ENCODE measurements at places on chromosomes 5 and 9.

DNA sequence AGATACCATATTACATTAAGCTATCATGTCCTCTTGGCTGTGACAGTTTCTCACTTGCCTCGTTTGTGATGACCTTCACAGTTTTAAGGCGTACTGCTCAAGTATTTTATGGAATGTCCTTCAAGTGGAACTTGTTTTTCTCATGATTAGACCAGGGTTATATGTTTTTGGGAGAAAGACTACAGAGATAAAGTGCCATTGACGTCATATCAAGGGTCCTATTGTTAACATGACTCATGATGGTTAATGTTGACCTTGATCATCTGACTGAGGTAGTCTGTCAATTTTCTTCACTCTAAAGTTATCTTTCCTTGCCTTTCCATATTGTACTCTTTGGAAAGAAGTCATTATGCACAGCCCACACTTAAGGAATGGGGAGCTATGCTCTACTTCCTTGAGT is 17.8 kb upstream of the PTBP3 start:
- no peak for DNase-seq

DNA sequence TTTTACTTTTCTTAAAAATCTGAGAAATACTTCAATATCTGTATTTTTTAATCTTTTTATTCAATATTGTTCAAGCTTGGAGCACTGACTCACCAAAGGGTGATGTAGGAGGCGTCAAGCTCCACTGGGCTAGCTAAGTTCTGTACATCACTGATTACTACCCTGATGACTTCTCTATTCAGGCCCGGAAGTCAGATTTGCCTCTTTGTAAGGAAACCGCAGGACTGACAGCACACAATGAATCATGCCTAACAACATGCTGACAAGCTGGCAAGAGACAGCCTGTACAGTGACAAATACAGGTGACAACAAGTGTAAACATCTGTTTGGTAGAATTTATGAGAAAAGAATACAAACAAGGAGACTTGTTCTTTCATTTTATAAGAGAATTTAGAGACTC is 627.9 kb upstream of the RORB start:
- DNase-seq, result no peak

GRCh38 chr9:135339378-135339973 is 140.1 kb upstream of the PPP1R26 start:
- DNase-seq, result no peak

GRCh38 chr5:78008356-78008967 is 232.3 kb upstream of the TBCA start:
- DNase-seq, result peak; percentile 14

- DNase-seq, result no peak
Observed at GRCh38 chr5:164439799-164440198, 934.4 kb downstream of the MAT2B start.

GRCh38 chr5:91301106-91301846 is 81.8 kb downstream of the ARRDC3 start:
- peak; percentile 89 for DNase-seq

DNA sequence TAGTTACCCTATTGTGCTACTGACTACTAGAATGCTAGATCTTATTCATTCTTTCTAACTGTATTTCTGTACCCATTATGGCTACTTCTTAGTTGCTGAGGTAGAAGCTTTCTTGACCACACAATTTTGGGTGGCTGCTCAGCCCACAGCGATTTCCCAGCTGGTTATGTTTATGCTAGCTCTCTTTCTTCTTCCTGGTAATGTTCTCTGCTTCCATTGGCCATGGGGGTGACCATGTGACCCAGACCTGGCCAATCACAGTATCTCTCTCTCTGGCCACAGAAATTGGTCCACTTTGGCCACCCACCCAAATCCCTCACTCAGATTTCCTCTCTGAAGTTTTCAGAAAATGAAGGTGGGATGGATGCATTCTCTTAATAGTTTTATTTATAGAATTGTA is 427.9 kb upstream of the CLINT1 start:
- DNase-seq, result no peak

DNA sequence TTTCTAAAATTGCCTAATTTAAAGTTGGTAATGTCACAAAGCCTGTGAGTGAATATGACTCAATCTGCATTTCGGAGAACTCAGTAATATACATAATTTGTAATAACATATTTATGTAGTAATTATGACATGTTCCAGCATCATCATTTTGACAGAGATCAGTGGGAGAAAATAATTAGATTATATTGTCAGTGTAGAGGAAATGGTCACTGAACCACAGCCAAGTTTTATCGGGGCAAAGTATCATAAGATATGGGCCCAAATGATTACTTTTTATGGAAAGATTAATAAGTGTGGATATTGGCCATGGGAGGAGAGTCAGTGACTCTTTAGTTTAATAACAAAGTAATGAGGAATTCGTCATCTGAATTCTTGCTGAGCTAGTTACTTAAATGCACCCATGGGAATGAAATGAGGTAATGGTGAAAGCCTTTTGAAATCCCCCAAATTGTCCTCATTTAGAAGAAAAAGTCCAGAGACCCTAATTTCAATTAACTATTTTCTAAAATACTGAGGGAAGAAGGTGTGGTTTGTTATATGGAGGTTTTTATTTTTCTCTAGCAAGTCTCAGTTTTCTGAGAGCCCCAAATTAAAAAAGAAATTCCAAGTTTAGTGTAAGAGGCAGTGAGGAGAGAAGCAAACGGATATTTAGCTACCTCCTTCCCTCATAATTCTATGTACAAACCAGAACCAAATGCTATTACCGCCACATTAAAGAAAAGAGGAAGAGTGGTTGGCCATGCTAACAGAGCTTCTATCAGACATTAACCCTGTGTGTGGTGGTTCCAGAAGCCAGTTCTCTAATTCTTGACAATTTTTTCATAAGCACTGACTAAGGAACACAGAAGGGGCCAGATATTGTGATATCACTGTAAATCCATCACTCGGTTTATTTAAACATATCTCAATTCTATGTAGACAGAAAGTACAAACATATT is 37.7 kb upstream of the MRPS30 start:
- DNase-seq, result no peak

DNA sequence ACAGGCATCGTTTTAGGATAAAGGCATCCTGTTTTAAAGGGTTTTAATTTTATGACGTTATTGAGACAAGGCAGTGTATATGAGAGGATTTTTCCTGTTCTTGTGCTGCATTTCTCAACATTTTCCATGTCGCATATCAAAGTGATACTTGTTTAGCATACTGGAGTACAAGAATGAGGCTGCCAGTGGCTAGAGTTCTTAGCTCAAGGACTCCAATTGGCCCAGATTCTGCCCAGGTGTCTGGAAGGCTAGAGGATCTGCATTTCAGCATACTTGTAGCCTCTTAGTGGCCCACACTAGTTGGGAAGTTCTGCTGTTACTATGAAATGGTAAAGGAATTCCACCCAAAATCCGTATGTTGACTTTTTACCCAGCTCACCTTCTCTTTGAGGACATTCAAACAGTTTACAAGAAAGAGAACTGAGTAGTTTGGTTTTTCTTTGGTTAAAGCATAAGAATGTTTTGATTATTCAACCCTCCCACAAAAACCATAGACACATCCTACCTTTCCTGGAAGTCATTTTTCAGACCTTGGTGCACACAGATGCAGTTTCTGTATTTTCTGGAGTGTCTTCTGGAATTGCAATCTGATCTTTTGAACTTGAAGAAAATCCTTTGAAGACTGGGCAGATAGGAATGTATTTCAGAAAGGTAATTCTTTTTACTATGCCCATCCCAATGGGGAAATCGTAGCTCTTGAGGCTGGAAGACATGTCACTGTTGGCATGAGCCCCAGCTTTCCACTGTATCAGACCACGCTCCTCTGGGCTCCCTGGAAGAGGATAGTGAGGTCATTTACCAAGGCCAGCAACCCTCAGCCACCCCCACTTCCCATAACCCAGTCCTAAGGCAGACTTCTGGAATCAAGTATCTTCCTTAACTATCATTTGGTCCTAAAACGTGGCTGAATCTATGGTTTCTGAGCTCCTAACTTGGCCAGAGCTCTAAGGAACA is 11.3 kb downstream of the SLC23A1 start:
- DNase-seq, result no peak

GRCh38 chr9:94952565-94953373 is 226.3 kb downstream of the AOPEP start:
- DNase-seq, result no peak

GRCh38 chr5:1008451-1009358 is at the start of gene NKD2:
NKD2 (plus strand) TSS chr5:1008802; CDS start chr5:1009058, 256 bp downstream.
- DNase-seq, result no peak

DNA sequence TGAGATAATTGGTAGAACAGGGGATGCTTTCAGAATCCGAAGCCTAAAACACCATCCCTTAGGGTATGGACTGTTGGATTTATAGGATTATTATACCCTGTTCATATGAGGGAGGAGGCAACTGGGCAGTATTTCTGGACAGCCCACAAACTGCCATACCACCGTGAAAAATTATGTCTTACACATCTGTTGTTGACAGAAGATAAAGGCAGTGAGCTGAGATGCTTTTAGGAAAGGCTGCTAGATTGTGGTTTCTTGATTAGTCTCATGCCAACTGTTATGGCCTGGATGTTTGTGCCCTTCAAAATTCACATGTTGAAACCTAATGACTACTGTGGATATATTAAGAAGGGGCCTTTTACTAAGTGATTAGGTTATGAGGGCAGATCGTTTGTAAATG is 83.7 kb upstream of the DHFR start:
- DNase-seq, result no peak

GRCh38 chr5:59767681-59768151 is 125.8 kb downstream of the PDE4D start:
- no peak for DNase-seq

All from CD14-positive monocyte (primary cell).